ENCODE measurements at places on chromosomes 7 and 10.

DNA sequence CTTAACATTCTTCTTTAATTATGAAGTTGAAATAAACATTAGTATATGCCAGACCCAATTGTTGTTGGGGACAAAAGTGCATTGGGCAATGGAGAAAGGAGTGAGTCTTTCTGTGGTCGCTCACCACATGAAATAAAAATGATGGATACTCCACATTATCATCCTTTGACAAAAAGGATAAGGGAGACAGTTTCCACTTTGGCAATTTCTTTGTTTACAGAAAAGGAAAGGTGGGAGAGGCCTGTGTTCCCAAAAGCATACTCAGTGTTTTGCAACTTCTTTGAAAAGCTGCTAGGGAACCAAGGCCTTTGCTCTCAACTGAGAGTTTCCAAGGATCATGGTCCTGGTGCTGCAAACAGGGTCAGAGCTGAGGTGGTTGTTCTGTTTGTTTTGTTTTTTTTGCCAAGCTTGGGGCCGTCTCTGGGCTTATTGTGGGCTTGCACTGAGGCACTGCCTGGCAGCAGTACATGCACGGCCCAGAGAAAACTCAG lies 341.9 kb downstream of the TNS3 start:
- DNase-seq, result no peak

- no peak for DNase-seq
Observed at GRCh38 chr10:8428654-8429053, 374.2 kb downstream of the GATA3 start.

DNA sequence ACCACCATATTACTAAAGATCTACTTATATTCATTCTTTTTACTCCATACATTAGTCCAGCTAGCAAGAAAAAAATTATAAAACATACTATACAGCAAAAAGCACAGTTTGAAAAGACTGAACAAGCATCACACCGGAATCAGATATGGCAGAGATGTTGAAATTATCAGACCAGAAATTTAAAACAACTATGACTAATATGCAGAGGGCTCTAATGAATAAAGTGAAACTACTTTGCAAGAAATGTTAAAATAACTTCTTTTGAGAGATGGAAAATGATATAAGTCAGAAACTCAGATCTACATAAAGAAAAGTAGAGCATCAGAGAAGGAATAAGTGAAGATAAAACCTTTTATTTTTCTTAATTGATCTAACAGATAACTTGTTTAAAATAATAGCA lies 50.9 kb downstream of the SGCE start:
- DNase-seq, result no peak

- no peak for DNase-seq
Observed at GRCh38 chr7:1946025-1946772, 276.1 kb downstream of the ELFN1 start.

DNA sequence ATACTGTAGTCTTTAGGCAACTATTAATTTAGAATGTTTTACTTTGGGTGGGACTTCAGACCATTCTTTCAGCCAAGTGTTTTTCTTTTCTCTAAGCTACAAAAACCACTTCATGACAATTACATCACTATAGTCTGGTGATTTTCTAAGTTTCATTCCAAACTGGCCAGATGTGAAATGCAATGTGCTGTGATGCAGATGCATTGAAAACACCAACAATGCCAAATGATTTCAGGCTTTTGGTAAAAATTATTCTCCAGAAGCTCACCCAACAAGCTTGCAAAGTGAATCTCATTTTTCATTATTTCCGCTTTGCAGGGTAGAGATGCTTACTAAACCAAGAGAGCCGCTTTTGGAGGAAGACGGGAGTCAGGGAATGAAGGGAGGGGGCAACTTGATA lies 118.4 kb upstream of the ANK3 start:
- DNase-seq, result no peak

DNA sequence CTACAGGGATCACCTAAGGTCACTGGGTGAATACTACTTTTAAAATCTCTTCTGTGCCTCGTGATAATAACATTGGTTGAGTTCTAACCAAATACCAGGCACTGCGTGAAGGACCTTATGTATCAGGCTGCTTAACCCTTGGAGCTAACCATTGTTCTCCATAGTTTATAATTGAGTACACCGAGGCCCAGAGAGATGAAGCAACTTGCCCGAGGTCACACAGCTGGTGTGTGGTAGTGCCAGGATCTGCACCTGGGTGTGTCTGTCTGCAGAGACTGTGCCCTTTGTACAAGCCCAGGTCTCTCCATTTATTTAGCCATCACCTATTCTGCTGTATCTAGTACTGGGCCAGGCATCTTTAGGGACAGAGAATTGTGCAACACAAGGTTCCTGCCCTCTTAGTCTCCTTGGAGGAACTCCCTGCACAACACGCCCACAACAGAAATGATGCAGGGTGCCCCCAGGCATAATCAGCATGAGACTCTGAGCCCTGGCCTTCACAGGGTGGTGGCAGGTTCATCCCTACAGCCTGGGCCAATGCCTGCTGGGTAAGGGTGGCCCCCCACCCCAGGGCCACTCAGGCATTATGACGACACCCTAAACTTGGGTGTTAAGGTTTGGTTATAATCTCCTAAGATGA lies 31.5 kb downstream of the UNC5B start:
- DNase-seq, result no peak

DNA sequence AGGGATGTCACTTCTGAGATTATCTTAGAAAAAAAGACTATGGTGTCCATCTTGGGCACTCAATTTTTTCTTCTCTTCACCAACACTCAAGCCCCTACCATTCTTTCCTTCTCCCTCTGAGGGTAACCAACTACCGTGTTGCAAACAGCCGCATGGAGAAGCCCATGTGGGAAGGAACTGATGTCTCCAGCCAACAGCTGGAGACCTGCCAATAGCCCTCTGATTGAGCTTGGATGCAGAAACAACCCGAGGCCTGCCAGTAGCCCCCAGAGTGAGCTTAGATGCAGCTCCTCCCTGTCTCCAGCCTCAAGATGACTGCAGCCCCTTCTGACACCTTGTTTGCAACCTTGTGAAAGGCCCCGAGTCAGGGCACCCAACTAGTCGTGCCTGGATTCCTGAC lies 36.4 kb upstream of the CHCHD3 start:
- DNase-seq, result no peak

DNA sequence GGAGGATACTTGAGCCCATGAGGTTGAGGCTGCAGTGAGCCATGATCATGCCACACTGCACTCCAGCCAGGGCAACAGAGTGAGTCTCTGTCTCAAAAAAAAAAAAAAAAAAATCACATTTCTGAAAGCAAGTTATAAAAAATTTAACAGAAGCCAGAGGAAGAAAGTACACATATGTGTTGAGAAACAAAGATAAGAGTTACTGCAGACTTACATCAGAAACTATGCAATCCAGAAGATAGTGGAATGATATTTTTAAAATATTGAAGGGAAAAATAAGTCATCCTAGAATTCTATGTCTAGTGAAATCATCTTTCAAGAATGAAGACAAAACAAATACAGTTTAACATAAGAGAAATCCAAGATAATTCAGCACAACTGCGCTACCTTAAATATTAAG lies 46.9 kb downstream of the ZNF518A start:
- no peak for DNase-seq

DNA sequence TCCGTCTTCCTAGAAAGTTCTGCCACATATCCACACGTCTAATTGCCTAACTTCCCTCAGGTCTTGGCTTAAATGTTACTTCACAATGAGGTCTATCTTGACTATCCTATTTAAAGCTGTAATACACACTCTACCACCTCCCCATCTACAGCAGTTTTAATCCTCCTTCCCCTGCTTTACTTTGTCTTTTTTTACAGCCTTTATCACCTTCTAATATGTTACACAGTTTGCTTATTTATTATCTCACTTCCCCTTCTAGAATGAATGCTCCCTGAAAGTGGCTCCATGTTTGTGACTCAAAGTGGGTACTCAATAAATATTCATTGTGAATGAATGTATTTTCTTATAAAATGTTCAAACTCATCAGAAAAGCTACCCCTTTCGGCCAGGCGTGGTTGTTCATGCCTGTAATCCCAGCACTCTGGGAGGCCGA lies 13.6 kb upstream of the MICU1 start:
- DNase-seq, result no peak

DNA sequence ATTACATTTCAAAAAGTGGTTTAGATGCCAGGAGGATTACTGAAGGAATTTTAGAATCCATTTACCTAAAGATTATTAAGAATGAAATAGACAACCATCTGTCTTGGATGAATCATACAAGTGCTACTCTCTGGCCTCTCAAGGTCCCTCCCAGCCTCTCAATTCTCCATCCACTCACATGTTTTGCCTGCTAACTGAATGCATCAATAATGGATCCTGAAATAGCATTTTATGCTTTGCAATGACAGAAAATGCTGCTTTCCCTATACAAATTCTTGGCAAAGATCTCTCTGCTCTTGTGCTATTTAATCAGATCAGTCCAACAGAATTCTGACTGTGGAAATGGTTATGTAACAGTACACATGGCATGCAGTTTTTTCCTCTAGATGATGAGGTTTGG lies 68.1 kb downstream of the HBP1 start:
- no peak for DNase-seq

DNA sequence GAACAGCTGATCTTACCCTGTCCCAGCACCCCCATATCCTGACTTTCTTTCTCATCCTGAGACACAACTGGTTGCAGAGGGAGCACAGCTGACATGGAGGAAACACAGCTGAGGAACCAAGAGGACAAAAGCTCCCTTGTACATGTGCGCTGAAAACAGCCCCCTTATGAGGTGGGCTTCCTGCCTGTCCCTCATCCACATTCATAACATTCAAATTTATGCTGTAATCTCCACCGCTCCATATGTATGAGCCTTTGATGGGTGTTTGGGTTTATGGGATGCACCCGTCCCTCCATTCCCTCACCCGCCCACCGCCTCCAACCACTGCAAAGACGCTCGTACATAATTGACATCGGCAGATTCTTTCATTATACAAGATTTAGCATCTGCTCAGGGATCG lies 49.6 kb upstream of the BTRC start:
- no peak for DNase-seq

GRCh38 chr7:45689011-45689796 lies 115.0 kb downstream of the ADCY1 start:
- DNase-seq, result peak; percentile 41

- DNase-seq, result no peak
Observed at GRCh38 chr10:53899463-53900160, 901.4 kb downstream of the PCDH15 start.

- no peak for DNase-seq
Observed at GRCh38 chr10:71700731-71701368, 18.7 kb downstream of the C10orf105 start.

DNA sequence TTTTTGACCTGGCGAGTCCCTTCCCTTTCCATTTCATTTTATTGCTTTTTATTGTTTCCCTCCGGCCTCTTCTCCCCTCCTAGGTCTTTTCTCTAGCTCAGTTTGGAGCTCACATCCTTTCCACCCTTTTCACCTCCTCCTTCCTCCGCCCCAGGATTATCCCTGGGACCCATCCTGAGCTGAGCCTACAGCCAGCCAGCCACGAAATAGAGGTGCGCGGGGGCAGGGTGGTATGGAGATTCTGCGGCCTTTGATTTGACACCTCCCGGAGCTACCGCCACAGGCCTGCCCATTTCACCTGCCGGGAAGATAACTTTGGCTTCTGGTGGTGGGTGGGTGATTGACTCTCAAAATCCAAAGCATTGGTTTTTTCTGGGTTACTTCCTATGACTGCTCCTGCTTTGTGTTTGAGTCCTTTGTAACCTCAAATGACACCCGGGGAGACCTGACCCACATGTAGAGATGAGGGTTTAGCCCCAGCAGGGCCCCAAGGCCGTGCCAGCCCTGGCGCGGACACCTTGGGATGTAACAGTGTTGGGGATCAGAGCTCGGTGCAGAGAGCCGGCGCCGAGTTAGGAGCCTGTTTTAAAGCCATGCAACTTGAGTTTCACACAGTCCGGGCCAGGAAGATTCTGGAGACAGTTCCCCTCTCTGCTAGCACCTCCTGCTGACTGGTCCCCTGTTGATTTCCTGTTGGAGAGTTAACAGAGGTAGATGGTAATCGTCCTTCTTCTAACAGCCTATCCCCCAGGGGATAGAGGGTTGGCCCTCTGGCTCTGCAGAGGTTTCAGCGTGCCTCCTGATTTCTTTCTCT lies 1.5 kb downstream of the DUSP5 start:
- peak; percentile 74 for DNase-seq

DNA sequence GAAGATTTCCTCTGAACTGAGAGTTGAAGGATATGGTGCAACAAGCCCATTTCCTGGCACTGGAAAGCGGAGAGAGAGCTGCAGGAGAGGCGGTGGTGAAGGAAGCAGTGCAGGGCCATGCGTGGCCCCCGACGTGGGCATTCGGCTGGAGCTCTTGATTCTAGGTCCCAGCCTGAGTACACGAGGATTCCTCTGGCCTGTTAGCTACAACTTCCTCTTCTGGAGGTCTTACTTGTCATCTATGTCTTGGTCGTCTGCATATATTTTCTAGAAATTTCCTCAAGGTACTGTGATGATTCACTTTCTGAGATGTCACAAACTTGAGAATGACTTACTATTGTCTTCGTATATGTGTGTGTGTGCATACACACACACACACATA lies 59.2 kb upstream of the JAZF1 start:
- no peak for DNase-seq

DNA sequence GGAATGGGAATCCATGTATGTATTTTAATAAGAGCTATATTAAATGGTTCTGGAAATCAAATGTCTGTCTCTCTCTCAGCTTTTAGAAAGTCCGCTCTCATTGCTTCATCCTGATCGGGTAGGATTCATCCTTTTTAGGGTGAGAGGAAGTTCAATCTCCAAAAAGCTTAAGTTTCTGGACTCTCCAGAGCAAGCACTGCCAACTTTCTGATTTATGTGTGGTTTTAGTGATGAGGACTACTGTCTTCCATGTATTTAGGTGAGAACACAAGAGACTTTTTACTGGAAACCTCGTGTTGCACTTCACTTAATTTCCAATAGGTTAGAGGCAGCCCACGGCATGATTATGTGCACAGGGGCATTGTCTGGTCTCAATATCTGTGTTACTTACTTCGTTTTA lies 267.9 kb downstream of the SUGCT start:
- DNase-seq, result no peak

DNA sequence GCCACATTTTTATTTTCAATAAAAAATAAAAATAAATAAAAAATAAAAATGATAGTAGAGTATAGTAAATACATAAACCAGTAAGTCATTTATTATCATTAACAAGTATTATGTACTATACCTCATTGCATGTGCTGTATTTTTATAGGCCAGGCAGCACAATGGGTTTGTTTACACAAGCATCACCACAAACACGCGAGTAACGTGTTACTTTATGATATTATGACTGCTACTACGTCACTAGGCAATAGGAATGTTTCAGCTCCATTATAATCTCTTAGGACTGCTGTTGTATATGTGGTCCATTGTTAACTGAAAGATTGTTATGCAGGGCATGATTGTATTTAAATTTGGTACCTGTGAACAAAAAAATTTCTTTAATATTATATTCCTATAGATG lies 20.8 kb upstream of the SDHAF3 start:
- no peak for DNase-seq

- DNase-seq, result no peak
Observed at GRCh38 chr10:116056445-116057293, 216.3 kb downstream of the GFRA1 start.

GRCh38 chr10:59885430-59886134 lies 20.8 kb downstream of the CCDC6 start:
- DNase-seq, result no peak

GRCh38 chr7:49638166-49638565 lies 135.3 kb upstream of the VWC2 start:
- DNase-seq, result no peak

Data from activated CD8-positive, alpha-beta memory T cell treated with anti-CD3 and anti-CD28 coated beads, Interleukin-2, amount 50 U/mL, for 48 hours (primary cell).